ENCODE measurements at places on chromosomes 12 and 14.

- DNase-seq = peak; percentile 17
Observed at GRCh38 chr12:116708826-116709756, 28.8 kb downstream of the SPRING1 start.

DNA sequence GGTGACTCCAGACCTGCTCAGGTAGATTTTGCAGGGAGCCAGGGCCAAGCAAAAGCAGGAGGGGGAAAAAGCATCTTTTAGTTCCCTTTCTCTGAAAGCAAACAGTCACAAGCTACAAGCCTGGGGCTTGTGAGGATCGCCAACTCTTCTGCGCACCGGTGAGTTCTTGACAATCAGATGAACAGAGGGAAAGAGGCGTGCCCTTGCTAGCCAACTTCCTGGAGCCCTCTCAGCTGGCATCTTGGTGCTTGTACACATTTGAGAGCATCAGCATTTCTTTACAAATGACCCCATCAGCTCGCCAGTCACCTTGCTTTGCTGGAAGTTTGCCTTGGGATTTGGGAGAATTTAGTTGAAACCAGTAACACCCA lies 55.5 kb downstream of the ZNF664 start:
- DNase-seq = no peak

- DNase-seq = no peak
Observed at GRCh38 chr12:103680591-103681141, 93.6 kb downstream of the STAB2 start.

- DNase-seq = no peak
Observed at GRCh38 chr12:101761350-101761749, 22.1 kb upstream of the SYCP3 start.

- no peak for DNase-seq
Observed at GRCh38 chr12:109443794-109444193, 33.3 kb downstream of the KCTD10 start.

GRCh38 chr14:96902004-96902403 lies 104.8 kb downstream of the VRK1 start:
- no peak for DNase-seq

DNA sequence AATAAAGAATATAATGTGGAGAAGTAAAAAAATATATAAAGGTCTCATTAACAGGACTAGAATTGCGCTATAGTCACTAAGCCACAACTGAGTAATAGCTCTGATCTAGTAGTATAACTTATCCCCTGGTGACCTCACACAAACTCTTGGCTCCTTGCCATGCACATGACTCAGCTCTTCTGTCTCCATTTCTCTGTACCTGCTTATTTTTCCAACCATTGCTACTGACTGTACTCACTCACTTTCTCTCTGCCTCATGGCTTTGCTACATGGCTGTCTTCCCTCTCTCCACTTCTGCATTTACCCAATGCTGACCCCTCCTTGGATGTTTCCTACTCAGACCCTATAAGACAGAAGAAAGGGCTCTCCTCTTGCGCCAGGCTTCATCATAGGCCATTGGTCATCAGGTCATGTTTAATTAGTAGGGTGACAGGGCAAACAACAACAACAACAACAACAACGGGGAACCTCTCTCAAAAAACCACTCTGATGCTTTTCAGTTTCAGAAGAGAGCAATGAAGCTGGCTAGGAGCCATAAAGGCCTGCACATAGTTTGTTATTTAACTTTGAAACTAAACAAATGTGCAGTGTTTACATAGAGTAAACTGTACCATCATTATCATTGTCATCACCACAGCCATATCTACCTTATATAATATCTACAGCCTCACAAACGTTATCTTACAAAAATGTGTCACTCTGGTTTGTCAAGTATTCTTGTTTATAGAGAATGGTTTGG lies 25.6 kb upstream of the KRAS start:
- DNase-seq = peak; percentile 12

- DNase-seq = no peak
Observed at GRCh38 chr12:23775208-23775607, 174.3 kb downstream of the SOX5 start.

DNA sequence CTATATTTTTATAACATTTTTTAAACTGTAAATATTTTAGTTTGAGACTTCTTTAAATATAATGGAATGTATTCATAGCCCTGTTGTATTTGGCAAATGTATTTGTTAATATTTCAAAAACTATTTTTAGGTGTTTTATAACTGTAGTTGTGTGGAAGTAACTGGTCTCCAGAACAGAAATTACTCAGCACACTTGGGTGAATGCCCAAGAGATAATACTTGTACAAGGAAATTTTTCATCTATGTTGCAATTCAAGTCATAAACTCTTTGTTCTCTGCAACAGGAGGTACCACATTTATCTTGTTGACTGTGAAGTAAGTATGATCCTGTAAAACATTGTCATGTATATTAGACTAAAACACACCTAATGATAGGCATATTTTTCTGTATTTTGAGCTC lies 72.8 kb downstream of the SLCO1B3 start:
- no peak for DNase-seq

DNA sequence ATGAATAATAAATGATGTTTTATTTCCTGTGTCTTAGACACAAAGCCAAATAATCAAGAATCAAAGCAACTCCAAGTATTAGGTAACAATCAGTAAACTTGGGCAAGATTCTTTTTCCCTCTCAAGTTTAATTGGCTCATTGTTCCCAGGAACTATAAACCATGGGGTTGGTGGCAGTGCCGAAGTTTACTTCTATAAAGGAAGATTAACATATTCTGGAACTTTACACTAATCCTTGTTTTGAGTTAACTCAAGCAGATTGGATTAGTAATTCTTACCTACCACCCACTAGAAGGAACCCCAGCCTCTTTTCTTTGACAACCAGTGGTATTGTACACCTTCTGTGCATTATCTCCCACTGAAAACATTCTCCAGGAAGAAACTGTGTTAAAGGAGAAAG lies 197.1 kb downstream of the EXOC5 start:
- DNase-seq = no peak

DNA sequence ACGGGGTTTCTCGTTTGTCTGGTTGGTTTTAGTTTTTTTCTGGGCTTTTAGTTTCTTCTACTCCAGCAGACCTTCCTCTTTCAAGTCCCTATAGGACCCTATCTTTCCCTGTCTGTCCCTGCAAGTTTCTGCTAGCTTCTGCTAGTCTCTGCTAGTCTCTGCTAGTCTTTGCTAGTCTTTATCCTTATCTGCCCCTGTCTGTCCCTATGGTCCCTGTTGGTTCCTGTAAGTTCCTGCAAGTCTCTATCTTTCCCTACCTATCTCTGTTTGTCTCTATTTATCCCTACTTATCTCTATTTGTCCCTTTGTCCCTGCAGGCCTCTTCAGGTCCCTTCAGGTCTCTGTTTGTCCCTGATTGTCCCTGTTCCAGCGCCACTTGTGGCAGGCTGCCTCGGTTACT lies 81.5 kb upstream of the PLEKHG7 start:
- DNase-seq = no peak

DNA sequence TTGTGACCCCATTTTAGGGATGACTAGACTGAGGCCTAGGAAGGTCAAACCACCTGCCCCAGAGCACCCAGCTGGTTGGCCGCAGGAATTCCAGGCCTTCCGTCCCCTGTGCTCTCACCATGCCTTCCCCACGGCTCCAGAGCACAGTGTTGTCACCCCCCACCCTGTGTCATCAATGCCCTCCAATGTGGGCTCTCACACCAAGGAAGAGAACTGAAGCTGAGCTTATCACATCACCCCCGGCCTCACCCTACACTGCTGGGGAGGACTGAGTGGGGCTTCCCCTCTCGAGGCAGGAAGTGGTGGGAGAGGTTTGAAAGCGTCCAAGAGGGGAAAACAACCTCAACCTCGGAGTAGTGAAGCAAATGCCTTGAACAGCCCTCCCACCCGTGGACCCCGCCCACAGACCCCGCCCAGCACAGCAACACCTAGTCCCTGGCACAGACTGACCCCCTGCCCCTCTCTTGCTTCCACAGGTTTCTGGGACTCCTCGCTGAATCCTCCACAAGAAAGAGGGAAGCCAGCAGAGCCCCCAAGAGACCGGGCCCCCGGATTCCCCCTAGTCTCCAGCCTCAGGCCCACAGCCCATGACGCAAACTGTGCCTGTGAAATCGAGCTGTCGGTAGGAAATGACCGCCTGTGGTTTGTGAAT lies 97.2 kb downstream of the LGMN start:
- DNase-seq = peak; percentile 62

GRCh38 chr12:116060764-116061163 lies 216.7 kb downstream of the MED13L start:
- DNase-seq = no peak

DNA sequence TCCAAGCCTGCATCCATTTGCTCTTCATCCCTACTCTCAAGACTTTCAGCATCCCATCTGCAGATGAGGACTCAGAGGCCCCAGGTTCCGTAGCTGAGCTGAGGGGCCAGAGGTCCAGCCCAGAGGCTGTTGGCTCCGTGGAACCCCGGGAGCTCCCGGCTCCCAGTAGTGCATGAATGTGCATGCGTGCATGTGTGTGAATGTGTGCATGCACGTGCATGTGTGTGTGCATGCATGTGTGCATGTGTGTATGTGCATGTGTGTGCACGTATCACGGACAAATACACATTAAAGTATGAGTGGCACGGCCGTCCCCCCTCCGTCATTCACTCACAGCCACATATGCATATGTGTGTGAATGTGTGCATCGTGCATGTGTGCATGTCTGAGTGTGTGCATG lies 149.9 kb downstream of the KIF26A start:
- DNase-seq = no peak

- no peak for DNase-seq
Observed at GRCh38 chr12:120858306-120859088, 45.7 kb downstream of the SPPL3 start.

DNA sequence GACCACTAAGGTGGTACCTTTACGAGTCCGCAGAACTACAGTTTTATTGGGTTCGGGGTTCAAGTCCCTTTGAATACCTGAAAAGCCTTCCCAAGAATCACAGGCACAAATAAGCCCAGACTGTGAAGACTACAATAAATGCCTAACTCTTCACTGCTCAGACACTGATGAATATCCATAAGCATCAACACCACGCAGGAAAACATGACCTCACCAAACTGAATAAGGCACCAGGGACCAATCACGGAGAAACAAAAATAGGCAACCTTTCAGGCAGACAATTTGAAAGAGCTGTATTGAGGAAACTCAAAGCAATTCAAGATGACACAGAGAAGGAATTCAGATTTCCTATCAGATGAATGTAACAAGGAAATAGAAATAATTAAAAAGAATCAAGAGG lies 24.2 kb upstream of the P2RX7 start:
- no peak for DNase-seq

DNA sequence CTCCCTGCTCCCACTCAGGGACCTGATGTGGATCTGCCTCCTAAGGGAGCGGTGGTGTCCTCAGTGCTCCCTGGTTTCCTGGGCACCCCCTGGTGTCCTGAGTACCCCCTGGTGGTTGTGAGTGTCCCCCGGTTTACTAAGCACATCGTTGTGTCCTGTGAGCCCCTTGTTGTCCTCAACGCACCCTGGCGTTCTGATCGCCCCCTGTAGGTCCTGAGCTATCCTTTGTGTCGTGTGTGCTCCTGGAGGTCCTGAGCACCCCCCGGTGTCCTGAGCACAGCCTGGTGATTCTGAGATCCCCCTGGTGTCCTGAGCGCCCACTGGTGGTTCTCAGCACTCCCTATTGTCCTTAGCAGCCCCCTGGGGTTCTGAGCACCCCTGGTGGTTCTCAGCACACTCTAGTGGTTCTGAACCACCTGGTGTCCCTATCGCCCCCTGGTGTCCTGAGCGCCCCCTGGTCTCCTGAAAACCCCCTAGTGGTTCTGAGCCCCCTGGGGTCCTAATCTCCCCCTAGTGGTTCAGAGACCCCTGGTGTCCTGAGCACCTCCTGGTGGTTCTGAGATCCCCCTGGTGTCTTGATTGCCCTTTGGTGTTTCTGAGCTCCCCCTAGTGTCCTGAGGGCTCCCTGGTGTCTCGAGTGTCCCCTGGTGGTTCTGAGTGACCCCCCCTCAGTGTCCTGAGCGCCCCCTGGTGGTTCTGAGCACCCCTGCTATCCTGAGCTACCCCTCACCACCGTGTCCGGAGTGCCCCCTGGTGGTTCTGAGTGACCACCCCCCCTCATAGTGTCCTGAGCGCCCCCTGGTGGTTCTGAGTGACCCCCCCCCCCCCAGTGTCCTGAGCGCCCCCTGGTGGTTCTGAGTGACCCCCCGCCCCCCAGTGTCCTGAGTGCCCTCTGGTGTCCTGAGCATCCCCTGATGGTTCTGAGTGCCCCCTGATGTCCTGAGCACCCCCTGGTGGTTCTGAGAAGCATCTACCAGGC lies 615.1 kb downstream of the TMEM121 start:
- DNase-seq = no peak
